Left renal pelvis (tissue), 4 donors: ENCODE measurements at places on chromosomes 16 and 17.

DNA sequence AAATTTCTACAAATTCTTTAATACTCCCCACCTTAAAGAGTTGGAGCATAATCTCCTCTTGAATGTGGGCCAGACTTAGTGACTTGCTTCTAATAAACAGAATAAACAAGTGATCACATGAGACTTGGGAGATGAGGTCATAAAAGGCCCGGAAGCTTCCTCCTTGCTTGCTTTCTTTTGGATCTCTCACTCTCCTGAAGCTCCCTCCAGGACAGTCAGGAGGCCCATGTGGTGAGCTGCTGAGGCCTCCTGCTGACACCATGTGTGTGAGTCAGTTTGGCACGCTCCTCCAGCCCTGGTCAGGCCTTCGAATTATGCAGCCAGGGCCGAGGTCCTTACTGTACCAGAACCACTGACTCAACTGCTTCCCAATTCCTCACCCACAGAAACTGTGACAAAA lies 53.2 kb downstream of the NDEL1 start:
- no peak for DNase-seq

- DNase-seq, result no peak
Observed at GRCh38 chr17:71447644-71448043, 673.2 kb upstream of the SOX9 start.

GRCh38 chr16:50941681-50942080 lies 199.8 kb downstream of the CYLD start:
- no peak for DNase-seq

- DNase-seq, result no peak
Observed at GRCh38 chr16:56272583-56272894, 81.2 kb downstream of the GNAO1 start.

DNA sequence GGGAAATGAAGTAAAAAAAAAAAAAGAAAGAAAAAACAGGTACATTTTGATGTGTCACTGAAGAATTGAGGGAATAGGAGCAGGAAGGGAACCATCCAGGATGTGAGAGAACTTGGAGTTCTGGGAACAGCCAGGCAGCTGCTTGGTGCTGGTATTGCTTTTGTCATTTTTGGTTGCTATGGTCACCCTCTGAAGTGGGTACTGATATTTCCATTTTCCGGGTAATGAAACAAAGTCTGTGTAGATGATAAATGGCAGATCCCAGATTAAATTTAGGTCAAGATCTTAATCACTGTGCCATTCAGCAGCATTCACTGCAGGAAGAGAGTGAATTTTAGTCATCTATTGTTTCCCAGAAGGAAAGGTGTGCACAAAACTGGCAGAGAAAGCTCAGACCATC lies 93.6 kb downstream of the ABCA8 start:
- DNase-seq, result no peak

DNA sequence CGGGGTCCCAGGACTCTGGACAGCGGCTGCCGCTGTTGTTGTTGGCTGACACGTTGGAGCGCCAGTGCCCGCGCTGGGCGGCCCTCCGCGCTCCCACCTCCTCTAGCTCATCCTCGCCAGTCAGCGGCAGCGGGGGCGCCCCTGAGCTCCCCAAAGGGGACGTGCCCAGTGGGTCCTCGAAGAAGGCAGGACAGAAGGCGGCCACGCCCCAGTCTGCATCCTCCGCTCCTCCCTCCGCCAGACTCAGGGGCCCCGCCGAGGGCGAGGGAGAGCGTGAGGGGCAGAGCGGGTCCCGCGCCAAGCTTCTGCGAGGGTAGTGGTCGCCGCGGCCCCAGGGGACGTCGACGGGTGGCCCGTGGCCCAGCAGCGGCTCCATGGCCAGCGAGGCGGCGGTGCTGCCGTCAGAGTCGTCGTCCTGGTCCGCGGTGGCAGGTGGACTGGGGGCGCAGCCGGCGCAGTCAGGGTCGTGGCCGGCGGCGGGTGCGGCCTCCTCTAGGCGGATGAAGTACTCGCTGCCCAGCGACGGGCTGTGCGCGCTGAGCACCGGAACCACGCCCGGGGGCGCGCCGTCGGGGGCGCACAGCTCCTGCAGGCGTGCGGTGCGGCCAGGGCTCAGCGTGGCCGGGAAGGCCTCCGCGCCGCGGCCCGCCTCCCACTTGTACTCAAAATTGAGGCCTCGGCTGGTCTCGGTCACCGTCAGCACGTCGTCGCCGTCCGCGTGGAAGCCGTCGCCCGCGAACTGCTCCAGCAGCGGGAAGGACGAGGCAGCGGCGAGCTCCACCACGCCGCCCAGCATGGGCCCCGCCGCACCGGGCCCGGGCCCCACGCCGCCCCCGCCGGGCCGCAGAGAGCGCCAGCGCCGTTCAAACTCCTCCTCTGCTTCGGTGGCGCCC lies 43.2 kb upstream of the PVALEF start:
- no peak for DNase-seq

DNA sequence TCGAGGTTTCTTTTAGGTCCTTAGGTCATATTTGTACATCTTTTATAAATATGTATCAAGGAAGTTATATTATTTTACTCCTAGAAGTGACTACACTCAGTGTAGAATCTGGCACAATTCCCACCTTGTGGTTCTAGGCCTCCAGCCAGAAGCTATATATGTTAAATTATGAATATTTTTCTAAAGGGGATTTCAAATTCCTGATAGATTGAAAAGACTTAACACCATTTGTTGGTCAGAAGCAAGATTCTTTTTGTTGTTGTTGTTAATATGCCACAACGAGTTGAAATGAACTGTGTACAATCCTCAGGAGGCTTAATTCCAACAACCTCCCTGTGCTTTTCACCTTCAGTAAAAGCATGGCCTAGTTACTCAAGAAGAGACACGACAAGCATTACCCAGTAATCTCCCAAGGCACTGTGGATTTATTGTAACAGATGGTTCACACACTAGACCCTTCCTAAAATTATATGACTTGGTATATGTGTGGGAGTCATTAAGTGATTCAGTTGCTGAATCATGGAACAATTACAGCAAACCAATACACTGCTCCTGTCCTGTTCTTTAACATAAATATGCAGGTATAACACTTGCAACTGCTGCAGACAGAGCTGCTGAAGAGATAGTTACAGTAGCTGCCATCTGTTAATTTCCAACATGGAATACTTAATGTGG lies 964.4 kb upstream of the GOT2 start:
- DNase-seq, result no peak

DNA sequence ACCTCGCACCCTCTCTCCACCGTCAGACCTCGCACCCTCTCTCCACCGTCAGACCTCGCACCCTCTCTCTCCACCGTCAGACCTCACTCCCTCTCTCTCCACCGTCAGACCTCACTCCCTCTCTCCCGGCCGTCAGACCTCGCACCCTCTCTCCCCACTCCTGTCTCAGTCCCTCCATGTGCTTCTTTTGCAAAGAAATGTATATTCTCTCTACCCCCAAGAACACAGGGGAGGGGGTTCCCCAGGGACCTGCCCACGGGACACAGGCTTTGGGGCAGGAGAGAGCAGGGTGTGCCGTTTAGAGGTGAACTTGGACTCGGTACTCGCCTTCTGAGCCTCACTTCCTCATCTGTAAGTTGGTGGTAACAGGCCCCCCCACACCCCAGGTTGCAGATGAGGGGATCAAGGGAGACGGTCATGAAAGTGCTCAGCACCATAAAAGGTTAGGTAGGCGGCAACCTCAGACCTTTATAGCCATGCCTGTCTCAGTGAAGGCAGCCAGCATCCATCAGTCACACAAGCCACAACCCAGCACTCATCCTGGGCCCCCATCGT lies 63.7 kb downstream of the RPH3AL start:
- DNase-seq, result no peak

GRCh38 chr17:31843070-31843745 lies 15.8 kb downstream of the COPRS start:
- no peak for DNase-seq

DNA sequence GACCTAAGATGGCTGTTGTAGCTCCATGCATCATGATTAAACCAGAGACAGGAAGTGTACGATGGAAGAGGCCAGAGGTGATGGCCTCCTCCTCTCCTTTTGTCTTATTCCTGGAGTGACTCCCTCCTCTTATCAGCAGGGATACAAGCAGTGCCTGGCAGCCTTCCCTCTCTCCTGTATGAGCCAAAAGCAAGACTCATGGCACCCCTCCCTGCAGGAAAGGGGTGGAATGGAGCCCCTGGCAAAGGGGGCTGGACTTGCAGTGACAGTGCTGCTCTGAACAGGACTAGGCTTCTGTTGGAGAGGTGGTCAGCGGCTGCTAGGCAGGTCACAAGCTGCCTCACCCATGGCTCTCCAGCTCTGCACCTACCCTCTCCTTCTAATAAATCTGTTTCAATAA lies 8.4 kb downstream of the TXNL4B start:
- no peak for DNase-seq

DNA sequence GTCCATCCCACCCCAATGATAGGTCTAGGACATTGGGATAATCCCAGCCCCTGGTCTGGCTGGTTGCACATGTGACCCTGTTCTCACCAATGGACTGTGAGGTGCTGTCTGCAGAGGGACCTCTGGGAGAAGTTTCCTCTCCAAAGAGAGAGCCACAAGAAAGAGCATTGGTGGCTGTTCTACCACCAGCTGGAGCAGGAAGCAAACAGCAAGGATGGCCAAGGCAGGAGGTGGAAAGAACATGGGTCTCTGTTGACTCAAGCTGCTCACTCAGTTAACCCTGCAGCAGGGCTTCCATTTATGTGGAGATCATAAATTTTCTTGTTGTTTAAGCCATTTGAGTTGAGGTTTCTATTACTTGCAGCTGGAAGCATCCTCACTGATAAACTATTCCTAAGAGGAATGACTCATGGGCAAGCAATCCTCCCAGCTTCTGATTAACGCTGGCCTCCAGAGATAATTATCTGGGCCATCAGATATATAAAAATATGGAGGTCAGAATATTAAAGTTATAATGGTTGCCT lies 52.6 kb downstream of the CYB5B start:
- DNase-seq, result no peak

- no peak for DNase-seq
Observed at GRCh38 chr17:48259694-48260291, 152.2 kb downstream of the SNX11 start.

- no peak for DNase-seq
Observed at GRCh38 chr17:79796444-79796762, 474 bp downstream of the CBX8 start.

DNA sequence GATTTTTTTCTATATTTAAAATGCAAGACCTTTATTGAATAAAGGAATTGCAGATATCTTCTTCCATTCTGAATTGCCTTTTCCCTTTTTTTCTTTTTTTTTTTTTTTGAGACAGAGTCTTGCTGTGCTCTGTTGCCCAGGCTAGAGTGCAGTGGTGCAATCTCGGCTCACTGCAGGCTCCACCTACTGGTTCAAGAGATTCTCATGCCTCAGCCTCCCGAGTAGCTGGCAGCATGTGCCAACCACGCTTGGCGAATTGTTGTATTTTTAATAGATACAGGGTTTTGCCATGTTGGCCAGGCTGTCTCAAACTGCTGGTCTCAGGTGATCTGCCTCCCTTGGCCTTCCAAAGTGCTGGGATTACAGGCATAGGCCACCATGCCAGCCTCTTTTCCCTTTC lies 151.5 kb downstream of the CEP112 start:
- DNase-seq, result no peak

DNA sequence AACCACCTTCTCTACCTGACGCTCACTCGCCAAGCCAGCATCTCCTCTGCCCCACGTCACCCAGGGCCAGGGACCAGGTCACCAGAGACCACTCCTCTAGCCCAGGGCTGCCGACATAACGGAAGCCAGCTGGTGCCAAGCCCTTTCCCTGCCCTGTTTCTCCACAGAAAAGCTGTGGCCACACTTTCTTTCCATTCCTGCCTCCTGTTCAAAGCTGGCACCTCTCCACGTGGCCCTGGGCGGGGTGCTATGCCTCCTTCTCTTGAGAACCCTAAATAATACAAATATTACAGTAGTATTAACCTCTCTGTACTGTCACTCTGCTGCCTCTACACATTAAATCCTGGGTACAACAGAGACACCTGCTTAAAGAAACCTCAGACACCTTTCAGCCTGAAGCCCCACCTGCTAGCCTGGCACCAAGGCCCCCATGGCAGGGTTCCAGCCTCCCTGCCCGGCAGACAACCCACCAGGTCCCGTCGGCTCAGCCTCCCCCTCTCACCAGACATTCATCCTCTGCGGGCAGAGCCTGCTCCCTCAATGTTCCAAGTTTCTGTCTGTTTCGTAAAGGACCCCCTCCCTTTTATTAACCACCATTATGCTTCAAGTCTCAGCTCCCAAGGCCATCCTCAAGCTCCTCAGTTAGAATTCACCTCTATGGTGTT lies 62.3 kb downstream of the TIMM22 start:
- DNase-seq, result no peak

DNA sequence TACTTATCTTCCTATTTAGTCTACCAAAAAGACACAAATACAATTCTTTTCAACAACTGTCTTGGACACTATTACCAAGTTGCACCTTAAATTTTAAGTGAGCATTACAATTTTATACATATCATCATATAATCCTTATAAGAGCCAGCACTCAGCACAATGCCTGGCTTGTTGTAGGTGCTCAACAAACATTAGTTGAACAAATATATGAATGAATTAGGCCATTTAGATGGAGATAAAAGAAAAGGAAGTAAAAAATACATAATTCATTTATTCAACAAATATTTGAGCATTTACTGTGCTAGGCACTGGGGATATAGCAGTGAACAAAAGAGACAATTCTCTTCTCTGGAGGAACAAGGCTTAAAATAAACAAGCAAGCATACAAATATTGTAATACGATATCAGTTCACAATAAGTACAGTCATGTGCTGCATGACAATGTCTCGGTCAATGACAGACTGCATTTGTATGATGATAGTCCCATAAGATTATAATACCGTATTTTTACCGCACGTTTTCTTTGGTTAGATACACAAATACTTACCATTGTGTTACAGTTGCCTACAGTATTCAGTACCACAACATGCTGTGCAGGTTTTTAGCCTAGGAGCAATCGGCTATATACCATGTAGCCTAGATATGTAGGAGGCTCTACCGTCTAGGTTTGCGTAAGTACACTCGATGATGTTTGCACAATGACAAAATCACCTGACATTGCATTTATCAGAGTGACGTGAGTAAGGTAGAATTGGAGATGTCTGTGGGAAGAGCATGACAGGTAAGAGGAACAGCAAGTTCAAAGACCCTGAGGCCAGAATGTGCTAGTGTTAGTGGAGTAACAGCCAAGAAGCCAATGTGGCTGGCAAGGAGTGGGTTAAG lies 86.4 kb upstream of the HS3ST2 start:
- DNase-seq, result no peak
